ENCODE measurements at places on chromosomes 16 and 17.

GRCh38 chr16:66227766-66228530 lies 138.5 kb upstream of the CDH5 start:
- DNase-seq, result no peak

- DNase-seq, result no peak
Measured at GRCh38 chr16:74071996-74072535, 224.5 kb upstream of the PSMD7 start.

DNA sequence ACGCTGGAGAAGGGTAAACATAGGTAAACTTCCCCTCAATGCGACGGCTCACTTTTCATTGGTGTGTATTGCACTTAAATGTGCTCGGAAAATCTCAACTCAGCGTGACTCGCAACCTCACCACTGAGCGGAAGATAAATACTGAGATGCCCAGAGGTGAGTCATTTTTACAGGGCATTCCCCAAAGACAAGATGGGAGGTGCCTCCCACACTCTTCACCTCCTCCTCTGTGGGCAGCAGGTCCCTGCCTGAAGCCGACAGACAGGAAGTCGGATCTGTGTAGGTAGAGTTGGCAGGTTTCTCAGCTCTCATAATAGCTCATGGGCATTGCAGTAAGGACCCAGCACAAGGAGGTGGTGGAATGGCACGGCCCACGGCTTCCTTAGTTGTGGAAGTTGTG lies 274.6 kb upstream of the HSBP1 start:
- DNase-seq, result no peak

DNA sequence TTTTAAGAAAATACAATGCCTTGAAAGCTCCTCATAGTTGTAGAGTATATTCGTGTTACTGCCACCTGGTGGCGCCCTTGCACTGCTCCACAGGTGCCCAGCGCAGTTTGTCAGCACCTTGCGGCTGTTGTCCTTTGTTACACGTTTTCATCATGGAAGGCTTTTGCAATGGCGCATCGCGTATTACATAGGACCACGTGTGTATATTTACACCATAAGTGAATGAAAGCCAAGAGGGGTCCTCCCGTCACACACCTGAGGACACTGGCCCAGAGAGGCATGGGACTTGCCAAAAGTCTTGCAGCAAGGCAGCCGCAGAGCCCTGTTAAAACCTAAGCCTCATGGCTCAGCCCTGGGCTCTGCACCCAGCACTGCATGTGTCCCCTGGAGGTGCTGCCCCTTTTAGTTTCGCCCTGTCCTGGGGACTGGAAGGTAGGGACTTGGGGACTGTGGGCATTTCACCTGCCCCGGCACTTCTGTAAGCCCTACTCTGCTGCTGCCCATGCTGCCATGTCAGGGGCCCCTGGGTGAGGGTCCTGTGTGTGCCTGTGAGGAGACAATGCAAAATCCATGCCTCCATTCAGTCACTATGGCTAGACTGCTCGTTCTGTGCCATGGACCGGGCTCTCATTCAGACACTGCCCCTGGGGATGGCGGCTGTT lies 24.3 kb downstream of the POLR3E start:
- DNase-seq, result peak; percentile 65

DNA sequence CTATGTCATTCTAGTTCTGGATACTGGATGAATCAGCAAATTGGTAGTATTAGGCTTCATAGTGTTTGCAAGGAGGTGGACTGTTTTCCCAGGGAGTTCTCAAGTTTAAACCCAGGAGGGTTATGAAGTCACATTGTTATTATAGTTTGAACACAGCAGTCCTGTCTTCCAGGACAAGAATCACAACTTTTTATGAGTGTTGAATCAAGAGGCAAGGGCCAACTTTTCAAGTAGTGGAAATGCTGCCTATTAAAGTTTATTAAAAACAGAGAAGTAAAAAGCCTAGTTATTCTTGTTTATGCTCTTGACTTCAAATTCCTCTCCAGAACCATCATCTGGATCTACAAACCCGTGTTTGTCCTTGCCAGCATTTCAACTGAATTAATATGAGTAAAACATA lies 86.3 kb upstream of the GOT2 start:
- no peak for DNase-seq

DNA sequence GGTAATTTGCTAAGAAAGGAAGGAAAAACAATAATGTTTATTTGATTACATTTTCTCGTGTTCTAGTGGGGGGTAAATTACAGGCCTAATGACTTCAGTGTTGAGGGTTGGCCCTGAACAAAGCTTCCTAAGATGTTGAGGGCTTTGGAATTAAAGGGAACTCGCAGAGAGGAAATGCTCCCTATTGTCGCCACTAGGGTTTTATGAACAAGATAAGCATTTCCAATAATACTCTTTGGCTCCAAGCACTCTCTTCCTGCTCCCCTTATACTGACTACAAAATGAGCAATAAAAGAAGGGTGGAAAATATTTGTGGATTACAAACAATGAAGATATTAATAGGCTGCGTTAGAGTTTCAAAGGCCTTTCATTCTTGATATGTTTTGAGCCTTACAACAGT lies 363.6 kb downstream of the HS3ST3B1 start:
- DNase-seq, result no peak

DNA sequence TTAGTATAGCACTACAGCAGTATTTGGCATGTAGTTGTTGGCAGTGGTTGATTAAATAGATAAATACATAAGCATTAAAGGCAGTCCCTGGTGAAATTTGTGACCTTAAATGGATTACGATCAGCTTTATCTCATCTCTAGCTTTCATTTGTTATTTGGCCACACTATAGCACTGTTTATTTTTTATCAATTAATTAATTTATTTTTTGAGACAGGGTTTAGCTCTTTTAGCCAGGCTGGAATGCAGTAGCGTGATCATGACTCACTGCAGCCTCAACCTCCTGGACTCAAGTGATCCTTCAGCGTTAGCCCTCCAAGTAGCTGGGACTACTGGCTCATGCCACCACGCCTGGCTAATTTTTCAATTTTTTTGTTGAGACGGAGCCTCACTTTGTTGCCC lies 18.7 kb upstream of the ARHGAP17 start:
- DNase-seq, result no peak

- DNase-seq, result no peak
Measured at GRCh38 chr16:28090646-28091377, 27.3 kb upstream of the GSG1L start.

DNA sequence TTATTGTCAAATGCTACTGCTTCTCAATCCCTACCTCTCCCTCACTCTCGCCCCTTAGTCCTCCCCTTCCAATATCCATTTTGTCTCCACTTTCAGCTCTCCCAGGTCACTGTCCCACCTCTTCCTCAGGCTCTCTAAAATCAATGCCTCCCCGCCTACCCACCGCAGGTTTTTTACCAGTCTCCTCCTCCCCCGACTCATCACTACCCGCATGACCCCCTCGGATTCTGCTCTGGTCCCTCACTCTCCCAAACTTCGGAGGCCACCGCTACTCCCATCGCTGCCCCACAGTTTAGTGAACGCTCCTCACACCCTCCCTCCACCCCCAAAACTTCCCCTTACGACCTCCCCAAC lies 513 bp downstream of the CRLF3 start:
- DNase-seq, result no peak

- DNase-seq, result no peak
Measured at GRCh38 chr17:39123627-39124026, 27.8 kb downstream of the PLXDC1 start.

DNA sequence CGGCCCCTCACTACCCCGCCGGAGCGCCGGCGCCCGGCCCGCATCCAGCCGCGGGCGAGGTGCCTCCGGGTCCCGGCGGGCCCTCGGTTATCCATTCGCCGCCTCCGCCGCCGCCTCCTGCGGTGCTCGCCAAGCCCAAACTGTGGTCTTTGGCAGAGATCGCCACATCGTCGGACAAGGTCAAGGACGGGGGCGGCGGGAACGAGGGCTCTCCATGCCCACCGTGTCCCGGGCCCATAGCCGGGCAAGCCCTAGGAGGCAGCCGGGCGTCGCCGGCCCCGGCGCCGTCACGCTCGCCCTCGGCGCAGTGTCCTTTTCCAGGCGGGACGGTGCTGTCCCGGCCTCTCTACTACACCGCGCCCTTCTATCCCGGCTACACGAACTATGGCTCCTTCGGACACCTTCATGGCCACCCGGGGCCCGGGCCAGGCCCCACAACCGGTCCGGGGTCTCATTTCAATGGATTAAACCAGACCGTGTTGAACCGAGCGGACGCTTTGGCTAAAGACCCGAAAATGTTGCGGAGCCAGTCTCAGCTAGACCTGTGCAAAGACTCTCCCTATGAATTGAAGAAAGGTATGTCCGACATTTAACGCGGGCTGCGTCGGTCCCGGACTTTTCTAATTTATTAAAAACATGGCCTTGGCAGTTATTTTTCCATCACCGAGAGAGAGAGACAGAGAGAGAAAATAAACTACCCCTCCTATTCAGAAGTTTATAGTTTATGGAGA lies 2.8 kb downstream of the IRX5 start:
- DNase-seq, result no peak

DNA sequence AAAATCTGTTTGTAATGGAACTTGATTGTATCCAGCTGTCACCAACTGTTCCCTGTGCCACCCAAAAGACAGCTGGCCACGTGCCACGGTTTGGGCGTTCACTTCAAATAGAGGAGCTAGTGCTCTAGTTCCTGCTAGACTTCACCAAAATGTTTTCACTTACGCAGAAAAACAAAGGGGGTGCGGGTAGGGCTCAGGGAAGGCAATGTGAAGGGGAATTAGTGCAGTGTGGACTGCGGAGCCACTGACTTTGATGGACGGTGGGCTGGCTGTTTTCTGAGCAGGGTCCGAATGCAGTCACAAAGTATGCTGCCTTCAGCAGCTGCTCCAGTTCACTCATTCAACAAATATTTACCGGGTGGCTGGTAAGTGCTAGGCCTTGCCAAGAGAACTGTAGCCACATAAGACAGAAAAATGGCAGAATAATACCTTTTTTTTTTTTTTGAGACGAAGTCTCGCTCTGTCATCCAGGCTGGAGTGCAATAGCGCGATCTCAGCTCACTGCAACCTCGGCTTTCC lies 7.6 kb upstream of the CYTH1 start:
- peak; percentile 88 for DNase-seq

GRCh38 chr16:87740441-87740840 lies 25.3 kb downstream of the KLHDC4 start:
- no peak for DNase-seq

- no peak for DNase-seq
Measured at GRCh38 chr17:6941989-6942388, 53.9 kb upstream of the ALOX12 start.

DNA sequence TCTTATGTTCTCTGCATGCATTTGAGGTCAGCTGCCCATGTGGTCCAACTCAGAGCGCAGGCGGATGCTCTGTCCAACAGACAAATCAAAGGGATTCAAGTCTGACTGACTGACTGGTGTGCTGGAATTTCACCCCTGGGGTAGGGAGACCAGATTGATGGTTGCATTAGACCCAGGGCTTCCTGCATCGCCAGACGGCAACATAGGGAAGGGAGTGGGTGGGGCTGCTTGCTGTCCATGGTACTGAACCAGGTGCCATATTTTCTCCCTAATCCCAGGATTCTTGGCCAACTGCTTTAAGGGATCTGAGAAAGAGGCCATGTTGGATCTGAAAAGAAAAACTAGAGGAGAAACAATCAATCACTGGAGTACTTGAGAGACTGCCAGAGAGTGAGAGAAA lies 332.0 kb downstream of the XYLT1 start:
- DNase-seq, result no peak

- no peak for DNase-seq
Measured at GRCh38 chr17:45279898-45280297, 18.0 kb upstream of the SPATA32 start.

DNA sequence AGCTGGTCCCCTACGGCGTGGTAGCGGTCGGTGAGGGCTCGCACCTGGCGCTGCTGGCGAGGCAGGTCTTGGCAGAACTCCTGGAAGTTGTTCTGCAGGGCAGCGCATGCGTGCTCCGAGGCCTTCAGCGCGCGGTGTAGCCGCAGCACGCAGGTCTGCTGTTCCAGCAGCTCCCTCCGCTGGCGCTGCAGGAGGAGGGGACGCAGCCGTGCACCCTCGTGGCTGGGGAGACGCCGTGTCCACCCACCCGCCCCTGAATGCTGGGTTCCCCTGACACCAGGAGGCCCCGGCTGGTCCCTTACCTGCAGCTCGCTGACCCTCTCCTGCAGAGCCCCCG lies 12.2 kb downstream of the EVPL start:
- DNase-seq, result no peak

DNA sequence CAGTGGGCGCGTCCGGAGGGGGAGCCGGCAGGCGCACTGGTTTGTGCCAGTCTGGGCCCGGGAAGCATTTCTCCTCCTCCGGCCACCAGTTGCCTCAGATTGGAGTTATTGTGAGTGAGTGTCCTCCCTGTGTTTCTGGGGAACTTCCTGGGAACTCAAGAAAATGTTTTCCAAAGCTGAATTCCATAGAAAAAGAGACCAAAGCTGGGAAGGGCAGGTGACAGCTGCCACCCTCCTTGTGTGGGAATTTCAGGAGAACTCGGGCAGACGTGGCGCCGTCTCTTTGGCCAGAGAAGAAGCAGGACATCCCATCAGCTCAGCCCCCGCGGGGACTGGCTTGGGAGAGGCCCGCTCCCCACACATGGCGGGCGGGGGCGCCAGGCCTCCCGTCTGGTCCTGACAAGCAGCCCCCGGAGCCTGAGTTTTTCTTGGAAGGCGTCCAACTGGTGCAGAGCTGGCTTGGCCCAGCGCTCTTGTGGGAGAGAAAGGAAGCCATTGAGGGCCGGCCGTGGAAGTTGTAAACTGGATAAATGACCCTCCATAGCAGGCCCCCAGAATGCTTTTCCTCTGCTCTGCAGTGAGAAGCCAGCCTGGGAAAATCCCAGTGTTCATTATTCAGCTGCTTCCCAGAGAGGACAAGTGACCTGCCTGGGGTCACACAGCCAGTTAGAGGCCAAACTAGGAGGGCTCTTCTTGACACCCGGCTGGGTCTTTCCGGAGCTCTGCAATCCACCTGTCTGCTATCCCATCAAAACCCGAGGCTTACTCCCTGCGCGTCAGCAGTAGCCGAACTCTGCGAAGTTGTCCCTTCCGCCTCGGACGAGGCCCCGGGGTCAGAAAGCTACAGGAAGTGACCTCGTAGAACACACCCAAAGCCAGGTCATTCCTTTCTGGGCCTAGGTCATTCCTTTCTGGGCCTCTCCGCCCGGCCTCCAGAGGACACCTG lies 39.2 kb upstream of the GSE1 start:
- DNase-seq, result no peak

DNA sequence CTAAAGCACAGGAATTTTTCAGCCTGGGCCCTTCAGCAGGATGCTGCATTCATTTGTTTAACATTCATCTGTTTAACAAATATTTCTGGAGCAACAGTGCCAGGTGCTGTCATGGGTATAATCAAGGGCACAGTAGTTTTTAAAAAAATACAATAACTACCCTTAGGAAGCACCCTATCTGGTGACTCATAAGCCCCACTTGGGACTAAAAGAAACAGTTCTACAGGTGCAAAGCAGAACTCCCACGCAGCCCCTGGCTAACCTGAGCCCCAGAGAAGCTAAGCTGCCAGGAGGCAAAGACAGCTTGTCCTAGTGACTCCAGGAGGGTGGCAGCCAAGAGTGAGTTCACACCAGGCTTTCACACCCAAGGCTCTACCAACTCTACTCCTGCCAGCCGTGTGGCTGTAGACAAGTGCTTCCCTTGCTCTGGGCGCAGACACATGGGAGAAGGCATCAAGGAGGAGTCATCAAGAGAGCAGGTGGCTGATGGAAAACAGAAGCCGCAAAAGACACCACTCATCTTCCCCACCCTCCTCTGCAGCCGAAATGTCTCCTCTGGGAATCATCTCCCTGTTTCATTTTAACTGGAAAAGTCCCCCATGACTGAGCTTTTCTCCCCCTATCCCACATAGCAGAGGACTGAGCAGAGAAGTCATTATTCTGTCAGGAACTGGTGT lies 14.4 kb downstream of the CUEDC1 start:
- no peak for DNase-seq
